ENCODE measurements at places on chromosomes 7 and 10.

GRCh38 chr10:68153473-68154210, 44.4 kb downstream of the MYPN start:
- DNase-seq: peak; percentile 84

DNA sequence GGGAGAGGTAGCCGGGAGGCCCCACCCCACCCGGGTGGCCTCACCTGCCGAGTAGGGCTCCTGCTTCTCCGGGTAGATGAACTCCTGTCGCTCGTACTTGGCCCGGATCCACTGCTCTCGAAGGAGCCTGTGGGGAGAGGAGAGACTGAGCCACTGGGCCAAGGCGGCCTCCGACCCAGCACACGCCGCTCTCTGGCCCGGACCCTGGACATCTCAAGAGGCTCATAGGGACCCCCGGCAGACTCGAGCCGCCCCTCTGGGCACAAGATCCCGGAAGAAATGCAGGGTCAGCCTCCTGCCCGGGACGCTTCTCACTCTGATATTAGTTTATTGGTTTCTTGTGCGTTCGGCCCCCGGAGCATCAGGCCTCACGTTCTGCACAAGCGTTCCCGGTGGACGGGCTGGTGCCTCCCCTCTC, 34.5 kb downstream of the ADAP1 start:
- no peak for DNase-seq

DNA sequence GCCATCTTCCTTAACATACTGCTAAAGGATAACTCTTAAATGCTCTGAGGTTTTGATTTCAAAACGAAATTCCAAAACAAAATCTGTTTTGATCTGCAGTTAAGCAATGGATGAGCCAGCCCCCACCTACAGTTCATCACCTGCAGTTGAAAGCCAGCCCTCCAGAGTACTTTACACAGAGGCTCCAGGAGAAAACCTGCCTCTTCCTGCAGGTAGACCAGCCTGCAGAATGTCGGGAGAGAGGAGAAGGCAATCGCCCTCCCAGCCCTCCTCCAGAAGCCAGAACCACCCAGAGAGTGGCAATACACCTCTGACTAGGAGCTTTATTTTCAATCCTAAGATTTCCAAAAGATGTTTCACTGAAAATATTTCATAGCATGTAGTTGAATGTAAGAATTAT, 798.1 kb downstream of the GATA3 start:
- no peak for DNase-seq

DNA sequence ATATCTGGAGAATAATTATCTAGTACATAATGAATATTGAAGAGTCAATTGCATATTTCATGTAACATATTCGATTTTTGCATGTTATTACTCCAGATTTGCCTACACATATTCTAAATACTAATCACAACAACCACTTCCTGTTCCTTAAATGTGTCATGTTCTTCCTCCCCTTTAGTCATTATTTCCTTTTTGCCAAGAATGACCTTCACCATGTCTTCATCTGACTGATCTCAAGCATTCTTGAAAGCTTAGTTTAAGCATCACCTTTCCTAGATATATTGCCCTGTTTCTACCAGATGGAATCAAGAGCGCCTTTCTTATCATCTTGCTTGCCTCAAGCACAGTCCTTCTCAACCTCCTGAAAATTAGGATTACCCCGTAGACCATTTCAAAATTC, 23.5 kb upstream of the MEOX2 start:
- DNase-seq: no peak

- no peak for DNase-seq
These were observed 36.0 kb downstream of the CCNY start for GRCh38 chr10:35372329-35372728.

GRCh38 chr7:20005081-20005480, 212.1 kb downstream of the MACC1 start:
- DNase-seq: no peak

DNA sequence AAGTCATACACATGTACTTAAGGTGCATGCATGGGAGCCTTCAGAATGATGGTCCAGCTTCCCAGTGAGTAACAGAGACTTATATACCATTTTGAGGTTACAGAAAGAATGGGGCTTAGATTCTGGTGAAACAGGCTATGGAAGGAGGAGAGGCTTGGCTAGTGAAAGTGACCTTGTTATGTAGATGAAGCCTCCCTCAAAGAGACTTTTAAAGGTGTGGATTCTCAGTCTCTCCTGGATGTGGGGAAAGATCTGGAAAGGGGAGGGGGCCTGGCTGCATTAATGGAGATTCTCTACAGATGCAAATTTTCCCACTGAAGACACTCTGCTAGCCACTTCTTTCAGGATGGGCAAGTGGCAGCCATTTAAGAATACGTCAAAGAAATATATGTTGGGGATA, 5.5 kb downstream of the RASSF4 start:
- no peak for DNase-seq

DNA sequence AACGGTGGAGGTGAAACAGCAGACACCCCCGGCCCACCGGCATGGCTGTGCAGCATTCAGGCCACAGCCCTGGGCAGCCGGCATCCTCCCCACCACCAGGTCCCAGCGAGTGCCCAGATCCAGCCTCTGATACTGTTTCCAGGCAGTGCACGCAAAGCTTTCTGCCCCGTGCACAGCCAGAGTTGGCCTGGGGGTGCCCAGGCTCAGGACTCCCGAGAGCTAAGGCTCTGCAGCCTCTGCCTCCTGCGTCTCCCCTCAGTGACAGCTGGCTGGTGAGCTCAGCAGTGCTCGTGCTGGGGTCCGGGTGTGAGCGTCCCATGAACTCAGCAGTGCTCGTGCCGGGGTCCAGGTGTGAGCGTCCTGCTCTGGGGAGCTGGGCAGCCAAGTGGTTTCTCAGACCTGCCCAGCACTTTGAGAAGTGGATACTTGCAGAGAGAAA, 65.4 kb downstream of the CFAP46 start:
- DNase-seq: no peak

All from AG08396 (cell line).